Adrenal gland (tissue), 19 donors: ENCODE measurements at places on chromosomes 2 and 18. TPM values are rescaled to one million over a fixed set of nuclear protein-coding genes. Genes with fewer than 3 reads are reported as not detected.

CD28 gene
- total RNA-seq = 0.72 TPM

GPBAR1 gene
- 15.3 TPM for total RNA-seq

PLGLB1 gene
- 0.61 TPM for total RNA-seq

DNA sequence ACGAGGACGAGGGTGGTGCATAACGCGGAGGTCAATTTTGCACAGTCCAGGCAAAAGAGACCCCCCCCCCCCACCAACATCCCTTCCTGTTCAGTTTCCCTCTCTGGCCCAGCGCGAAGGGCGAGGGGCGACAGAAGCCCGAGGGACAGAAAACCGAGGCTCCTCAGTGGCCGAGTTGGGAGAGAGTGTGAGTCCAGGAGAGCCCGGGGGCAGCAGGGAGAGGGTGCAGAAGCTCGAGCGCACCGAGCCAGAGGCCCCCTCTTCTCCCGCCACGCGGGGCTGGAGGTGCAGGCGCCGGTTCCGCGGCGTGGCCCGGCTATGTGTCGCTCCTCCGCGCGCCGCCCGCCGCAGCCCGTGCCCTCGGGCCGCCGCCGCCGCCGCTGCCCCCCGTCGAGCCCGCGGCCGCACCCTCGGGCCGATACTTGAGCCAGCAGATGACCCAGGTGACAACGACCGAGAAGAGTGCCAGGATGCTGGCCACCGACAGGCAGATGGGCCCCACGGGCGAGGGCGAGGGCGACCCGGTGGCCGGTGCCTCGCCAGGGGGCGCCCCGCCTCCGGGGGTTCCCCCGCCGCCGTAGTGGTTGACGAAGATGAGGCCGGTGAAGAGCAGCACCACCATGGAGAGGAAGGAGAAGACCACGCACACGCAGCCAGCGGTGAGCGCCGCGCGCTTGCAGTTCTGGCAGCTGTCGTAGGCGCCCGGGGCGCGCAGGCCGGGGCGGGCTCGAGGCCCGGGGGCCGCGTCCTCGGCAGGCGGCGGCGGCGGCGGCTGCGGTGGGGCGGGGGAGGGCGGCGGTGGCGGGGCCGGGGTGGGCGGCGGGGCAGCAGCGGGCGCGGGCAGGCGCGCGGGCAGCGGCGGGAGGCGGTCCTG, 20.2 kb upstream of the PAX3 start:
- H3K27ac ChIP-seq = no peak overlapping the region
- H3K27me3 ChIP-seq = peaks cover 17% of the 10 kb centered on the region
- H3K36me3 ChIP-seq = no peaks in the 10 kb centered on the region
- DNase-seq = peak; percentile 56
- H3K4me3 ChIP-seq = no peak overlapping the region

GRCh38 chr2:204545861-204546735, 823 bp downstream of the PARD3B start:
- no peaks in the 10 kb centered on the region for H3K36me3 ChIP-seq
- peak; percentile 14 for DNase-seq
- peak overlapping the region; percentile 87 for H3K4me3 ChIP-seq
- H3K27me3 ChIP-seq = no peaks in the 10 kb centered on the region
- H3K4me1 ChIP-seq = no peaks in the 10 kb centered on the region

DNA sequence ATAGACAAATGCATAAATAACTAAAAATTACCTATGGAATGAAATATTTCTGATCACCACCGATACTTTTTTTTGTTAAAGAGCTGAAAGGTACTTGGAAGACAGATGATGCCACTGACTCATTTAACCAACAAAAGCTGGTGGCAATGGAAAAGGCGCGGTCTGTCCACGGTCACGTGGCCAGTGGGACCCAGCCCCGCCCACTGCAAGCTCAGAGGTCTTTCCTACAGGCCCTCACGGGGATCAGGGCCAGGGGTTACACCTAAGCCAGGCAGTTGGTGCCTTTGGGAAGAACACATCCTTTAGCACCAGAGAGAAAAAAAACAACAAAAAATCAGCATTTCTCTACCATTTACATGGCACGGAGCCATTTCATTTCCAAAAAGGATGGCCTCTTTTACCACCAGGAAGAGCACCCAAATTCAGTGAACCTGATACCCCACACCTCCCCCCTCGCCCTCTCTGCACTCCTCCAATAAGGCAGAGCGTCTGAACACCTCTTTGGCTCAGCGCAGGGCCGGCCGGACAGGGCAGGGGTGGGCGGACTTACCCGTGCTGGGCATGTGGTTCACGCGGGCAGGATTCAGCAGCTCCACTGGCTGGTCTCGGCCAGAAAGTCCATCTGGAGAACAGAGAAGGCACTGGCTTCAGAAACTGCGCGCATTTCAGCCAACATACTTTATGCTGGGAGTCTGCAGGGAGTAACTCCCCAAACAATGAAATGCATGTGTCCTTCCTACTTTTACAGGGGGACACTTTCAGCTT, 164.6 kb downstream of the HDAC4 start:
- peaks cover 22% of the 10 kb centered on the region for H3K4me1 ChIP-seq
- H3K36me3 ChIP-seq = no peaks in the 10 kb centered on the region
- H3K27me3 ChIP-seq = no peaks in the 10 kb centered on the region
- no peak overlapping the region for H3K4me3 ChIP-seq
- H3K27ac ChIP-seq = no peak overlapping the region

- no peak overlapping the region for H3K27ac ChIP-seq
- H3K36me3 ChIP-seq = no peaks in the 10 kb centered on the region
- no peak overlapping the region for H3K4me3 ChIP-seq
- DNase-seq = no peak
- no peaks in the 10 kb centered on the region for H3K27me3 ChIP-seq
Measured at GRCh38 chr2:150429384-150429961, 58.0 kb downstream of the RND3 start.

- no peaks in the 10 kb centered on the region for H3K36me3 ChIP-seq
- H3K27ac ChIP-seq = no peak overlapping the region
- no peak overlapping the region for H3K4me3 ChIP-seq
Measured at GRCh38 chr2:219350710-219351221, 18.2 kb upstream of the RESP18 start.

DNA sequence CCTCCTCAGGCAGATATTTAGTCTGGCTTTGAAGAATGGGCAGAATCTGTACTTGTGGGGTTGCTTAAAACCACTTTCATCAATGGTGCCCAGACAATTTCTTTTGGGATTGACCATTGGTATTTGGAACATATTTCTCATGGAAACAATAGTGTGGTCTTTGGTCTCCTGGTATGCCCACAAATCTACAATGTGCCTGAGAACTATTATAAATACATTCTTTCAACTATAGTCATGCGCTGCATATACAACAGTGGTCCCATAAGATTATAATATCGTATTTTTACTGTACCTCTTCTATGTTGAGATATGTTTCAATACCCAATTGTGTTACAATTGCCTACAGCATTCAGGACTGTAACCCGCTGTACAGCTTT, 34.8 kb upstream of the PPP4R1 start:
- H3K27me3 ChIP-seq = no peaks in the 10 kb centered on the region
- no peak overlapping the region for H3K27ac ChIP-seq
- no peaks in the 10 kb centered on the region for H3K36me3 ChIP-seq

MARCHF4 gene
- total RNA-seq = 1.8 TPM

DNA sequence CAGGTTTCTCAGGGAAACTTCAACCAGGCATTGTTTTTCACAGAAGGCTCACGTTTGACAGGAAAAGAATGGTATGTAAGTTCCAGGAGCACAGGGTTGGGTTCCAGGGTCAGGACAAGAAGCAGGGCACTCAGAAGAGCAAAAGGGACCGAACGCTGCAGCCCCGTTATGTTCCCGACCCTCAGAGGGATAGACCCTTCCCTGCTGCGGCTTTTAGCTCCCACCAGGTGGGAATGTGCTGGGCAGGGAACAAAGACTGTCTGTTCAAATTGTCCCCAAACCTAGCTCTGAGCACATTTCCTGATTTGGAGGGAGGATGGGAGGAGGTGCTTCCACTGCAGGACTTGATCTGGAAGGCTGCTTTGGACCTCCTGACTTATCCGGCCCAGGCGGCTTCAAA, 130.1 kb downstream of the RAB3GAP1 start:
- no peaks in the 10 kb centered on the region for H3K36me3 ChIP-seq
- H3K27ac ChIP-seq = no peak overlapping the region
- H3K27me3 ChIP-seq = no peaks in the 10 kb centered on the region
- H3K4me1 ChIP-seq = no peaks in the 10 kb centered on the region
- H3K4me3 ChIP-seq = no peak overlapping the region

- peaks cover 32% of the 10 kb centered on the region for H3K4me1 ChIP-seq
- H3K36me3 ChIP-seq = no peaks in the 10 kb centered on the region
- DNase-seq = no peak
Measured at GRCh38 chr2:36562240-36562639, 35.7 kb downstream of the FEZ2 start.

DNA sequence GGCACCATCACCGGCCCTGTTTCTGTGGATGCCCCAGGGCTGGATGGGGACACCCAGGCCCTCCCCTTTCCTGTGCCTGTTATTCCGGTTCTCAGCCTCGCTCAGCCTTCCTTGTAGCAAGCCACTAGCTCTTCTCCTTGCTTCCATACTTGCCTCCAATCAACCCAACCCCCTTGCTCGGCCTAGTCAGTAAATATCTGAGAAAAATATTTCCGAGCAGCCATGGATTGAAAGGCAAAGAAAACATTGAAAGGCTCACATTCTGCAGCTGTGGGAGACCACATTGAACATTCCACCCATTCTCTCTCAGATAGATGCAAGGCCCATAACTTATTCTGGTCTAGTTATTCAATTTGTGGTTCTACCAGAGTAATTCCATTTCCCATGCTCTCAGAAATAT, 114.9 kb downstream of the SPP2 start:
- DNase-seq = no peak
- H3K27me3 ChIP-seq = no peaks in the 10 kb centered on the region
- H3K4me1 ChIP-seq = no peaks in the 10 kb centered on the region
- no peaks in the 10 kb centered on the region for H3K36me3 ChIP-seq
- no peak overlapping the region for H3K27ac ChIP-seq

DNA sequence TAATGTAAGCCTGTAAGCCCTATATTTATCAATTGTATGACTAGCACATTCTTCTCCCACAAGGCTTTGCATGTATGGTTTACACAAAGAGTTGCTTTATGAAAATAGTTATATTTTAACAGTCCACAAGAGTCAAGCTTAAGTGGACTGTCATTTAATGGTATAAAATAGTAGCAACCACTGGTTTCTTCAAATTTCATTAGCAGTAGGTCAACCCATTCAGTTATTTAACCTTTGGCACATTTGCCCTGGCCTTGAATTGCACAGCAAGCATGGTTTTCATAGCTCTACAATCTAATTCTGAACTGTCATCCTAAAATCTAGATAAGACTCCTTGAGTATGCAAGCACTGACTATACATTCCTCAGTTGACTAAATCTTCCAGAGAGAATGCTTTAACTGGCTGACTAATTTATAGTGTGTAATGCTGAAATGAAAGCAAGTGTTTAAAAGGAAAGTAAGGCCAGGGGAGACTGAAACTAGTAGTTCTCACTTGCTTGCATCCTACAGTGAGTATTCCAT, 1.8 kb downstream of the DPP4 start:
- no peak overlapping the region for H3K27ac ChIP-seq
- no peak for DNase-seq
- no peak overlapping the region for H3K4me3 ChIP-seq

- H3K36me3 ChIP-seq = no peaks in the 10 kb centered on the region
- no peak overlapping the region for H3K27ac ChIP-seq
- H3K27me3 ChIP-seq = no peaks in the 10 kb centered on the region
Measured at GRCh38 chr2:208573569-208573968, 167.0 kb downstream of the PTH2R start.

IHH gene
- total RNA-seq = not detected

GRCh38 chr18:28163201-28163775, 13.6 kb downstream of the CDH2 start:
- H3K27ac ChIP-seq = peak overlapping the region; percentile 65
- H3K4me3 ChIP-seq = no peak overlapping the region
- DNase-seq = no peak
- peaks cover 64% of the 10 kb centered on the region for H3K4me1 ChIP-seq
- no peaks in the 10 kb centered on the region for H3K27me3 ChIP-seq

PROKR1 gene
- total RNA-seq = not detected

- no peak overlapping the region for H3K4me3 ChIP-seq
- no peaks in the 10 kb centered on the region for H3K36me3 ChIP-seq
Measured at GRCh38 chr2:55147041-55147440, 85.1 kb downstream of the CLHC1 start.

SLC8A1 gene
- total RNA-seq = 20.4 TPM
